ENCODE measurements at places on chromosomes 4 and X. TPM values are rescaled to one million over a fixed set of nuclear protein-coding genes. Genes with fewer than 3 reads are reported as not detected.

HNRNPH2 gene
- total RNA-seq = 39.1 TPM

DNA sequence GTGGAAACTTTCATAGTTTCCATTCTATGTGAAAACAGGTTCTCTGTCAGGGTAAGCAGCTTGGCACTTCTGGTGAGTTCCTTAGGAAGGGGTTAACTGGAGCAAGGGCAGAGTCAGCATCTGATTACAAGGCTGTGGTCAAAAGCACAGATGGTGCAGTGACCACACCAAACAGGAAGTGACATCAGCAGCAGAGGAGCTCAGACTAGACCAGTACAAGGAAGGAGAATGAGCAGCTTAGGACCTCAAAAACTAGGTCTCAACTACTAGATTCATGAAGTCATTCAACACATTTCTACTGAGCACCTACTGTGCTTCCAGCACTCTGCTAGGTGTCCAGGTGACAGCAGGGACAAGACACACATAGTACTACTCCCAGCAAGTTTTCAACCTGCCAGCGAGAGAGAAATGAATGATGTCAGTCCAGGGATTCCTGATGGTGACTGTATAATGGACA is 130.2 kb downstream of the AMELX start:
- ATAC-seq = no peak

DNA sequence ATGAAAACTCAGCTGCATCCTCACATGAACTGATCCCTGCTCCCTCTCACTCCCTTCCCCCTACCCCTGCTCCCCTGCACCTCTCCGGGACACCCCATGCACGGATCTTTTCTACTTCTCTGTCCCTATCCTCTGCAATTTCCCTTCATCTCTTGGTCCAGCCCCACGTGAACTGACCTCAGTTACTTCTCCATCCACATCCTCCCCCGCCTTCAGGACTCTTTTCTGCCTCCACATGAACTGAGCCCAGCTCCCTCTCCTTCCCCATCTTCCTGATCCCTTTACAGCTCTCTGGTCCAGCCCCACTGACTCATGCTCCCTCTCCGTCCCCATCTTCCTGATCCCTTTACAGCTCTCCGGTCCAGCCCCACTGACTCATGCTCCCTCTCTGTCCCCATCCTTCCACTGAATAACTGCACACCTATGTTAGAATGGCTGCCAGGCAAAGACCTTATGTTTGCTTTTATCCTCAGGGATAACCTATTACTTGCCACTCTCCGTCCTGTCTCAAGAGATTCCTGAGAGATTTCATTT is 5.6 kb downstream of the CETN2 start:
- ATAC-seq = no peak

DNA sequence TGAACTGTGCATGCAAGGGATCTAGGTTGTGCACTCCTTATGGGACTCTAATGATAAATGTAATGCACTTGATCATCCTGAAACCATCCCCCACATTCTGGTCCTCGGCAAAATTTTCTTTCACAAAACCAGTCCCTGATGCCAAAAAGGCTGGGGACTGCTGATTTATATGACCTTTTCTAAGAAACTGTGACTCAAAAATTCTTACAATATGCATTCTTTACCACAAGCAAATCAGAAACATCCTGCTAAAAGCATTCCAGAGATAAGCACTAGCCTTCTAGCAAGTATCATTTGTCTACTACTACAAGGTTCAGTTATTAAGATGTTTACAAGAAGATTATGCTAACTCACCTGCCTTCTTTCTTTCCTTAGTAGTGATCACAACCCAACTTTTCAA is 166.5 kb upstream of the PCDH7 start:
- ATAC-seq = no peak

RTL9 gene
- total RNA-seq = not detected

DNA sequence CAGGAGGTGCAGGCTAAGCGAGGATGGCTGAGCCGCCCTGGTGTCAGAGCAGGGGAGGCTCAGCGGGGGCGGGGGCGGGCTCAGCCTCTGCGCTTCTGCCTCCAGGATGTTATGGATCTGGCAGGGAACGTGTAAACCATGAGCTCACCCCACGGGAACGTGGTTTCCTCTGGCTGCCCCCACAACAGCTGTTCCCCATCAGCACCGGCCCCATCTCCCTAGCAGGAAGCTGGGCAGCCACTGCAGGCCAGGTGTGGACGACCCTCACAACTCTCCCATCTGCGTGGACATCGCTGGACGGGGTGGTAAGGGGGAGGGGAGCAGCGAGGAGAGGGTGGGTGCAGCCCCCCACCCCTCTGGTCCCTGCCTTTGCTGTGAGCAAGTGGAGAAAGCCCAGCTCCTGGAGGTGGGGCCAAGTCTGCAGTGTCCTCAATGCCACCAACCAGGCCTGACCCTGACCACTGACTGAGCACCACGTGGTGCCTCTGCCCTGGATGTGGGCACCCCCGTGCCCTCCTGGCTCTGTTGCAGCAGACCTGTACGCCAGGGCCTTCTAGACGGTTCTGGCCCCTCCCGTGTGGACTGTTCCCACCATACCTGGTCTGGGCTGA is 28.1 kb upstream of the SPON2 start:
- no peak for ATAC-seq

All from activated T-helper 17 cell treated with anti-CD3 and anti-CD28 coated beads, Interleukin-2, amount 50 U/mL, for 72 hours (primary cell).